ENCODE measurements at places on chromosomes 16 and 17. TPM values are rescaled to one million over a fixed set of nuclear protein-coding genes. Genes with fewer than 3 reads are reported as not detected.

DNA sequence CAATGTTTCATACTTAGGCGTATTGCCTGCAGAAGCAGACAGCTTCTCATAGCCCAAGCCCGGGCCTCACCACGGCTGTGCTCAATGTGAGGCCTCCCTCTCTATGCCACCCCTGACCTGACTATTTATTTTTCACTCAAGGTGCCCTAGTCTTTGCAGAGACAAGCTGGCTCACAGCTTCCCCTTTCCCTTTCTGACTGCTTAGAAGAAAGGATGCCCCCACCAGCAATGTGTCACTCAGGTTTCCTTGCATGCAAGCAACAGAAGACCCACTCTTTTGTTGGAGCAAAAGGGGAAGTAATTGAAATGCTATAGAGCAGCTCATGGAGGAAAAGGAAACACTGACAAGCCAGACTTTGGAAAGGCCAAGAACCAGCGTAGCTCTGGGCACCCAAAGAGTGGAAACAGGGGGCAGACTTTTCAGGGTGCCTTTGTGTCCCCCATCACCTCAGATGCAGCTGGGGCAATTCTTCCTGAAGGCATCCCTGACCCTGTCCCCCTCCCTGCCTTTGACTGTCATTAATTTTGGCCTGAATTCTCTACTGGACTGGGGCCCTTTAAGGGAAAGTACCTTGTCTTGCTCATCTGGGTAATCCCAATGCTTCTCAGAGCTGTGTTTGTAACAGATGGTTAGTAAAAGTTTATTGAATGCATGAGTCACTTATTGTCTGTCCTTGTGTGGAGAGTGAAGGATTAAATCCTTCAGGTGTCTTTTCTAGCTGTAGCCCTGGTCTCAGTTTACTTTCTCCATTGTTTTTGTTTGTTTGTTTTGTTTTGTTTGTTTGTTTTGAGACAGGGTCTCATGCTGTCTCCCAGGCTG, 17.8 kb downstream of the RGS9 start:
- no peaks in the 10 kb centered on the region for H3K27me3 ChIP-seq
- no peaks in the 10 kb centered on the region for H3K4me1 ChIP-seq
- no peak overlapping the region for H3K27ac ChIP-seq
- no peak overlapping the region for H3K4me3 ChIP-seq
- no peaks in the 10 kb centered on the region for H3K36me3 ChIP-seq
- no peak for DNase-seq

- no peaks in the 10 kb centered on the region for H3K27me3 ChIP-seq
- no peaks in the 10 kb centered on the region for H3K36me3 ChIP-seq
- no peak for DNase-seq
- no peaks in the 10 kb centered on the region for H3K4me1 ChIP-seq
- no peak overlapping the region for H3K27ac ChIP-seq
- H3K4me3 ChIP-seq: no peak overlapping the region
Measured at GRCh38 chr17:32551186-32551955, 64.6 kb downstream of the CDK5R1 start.

DNA sequence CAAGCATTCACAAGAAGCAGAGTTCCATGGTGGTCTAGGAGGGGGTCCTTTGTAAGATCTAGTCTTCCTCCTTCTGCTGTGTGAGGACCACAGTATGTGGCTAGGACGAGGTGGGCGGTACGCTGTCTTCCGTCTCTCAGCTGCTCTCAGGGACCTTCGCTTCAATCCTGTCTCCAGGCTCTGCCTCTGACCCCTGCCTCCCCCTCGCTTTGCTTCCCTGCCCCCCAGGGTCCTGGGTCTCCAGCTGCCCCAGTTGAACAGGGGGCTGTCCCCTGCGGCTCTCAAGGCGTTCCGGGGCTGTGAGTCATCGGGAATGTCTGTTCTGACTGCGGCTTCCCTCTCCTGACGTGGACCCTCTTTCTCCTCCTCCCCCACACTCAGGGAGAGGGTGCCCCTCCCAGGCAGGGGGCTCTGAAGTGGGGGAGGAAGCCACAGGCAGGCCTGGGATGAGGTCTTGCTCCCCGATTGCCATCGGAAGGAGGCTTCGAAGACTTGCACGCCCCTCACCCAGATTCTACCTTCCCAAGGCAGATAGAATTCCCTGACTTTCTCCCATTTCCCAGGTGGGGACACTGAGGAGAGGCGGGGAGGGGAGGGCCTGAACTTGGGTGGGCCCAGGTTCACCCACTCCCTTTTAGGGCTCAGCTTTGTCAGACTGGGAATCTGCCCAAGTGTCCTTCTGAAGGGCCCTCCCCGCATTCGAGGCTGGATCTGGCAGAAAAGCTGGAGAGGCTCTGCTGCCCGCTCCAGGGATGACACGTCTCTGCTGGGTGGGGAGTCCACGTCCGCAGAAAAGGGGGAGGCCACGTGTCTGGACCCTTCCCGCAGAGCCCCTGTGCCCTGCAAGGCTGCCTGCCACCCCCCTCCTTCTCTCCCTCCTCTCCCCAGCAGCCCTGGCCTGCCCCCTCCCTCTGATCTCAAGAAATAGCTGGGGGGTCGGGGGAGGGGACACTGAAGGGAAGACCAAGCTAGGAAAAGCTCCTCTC, 9.1 kb upstream of the COL1A1 start:
- no peak overlapping the region for H3K4me3 ChIP-seq
- peak overlapping the region; percentile 36 for H3K27ac ChIP-seq
- no peaks in the 10 kb centered on the region for H3K27me3 ChIP-seq
- peak; percentile 87 for DNase-seq
- no peaks in the 10 kb centered on the region for H3K36me3 ChIP-seq

DNA sequence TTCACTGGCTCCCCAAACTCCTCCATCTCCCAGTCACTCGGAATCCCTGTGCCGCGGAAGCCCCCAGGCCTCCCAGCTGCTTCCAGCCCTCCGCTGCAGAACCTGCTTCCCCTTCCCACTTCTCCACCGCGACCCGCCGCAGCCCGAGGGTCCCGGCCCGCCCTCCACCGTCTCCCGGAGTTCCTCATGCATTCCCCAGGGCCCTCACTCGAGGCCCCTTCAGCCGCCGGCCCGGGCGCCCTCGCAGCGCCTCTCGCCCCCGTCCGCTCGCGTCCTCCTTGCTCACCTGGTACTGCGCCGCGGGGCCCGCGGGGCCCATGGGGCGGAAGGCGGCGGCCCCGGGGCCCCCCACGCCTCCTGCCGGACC, 329 bp downstream of the SMARCD2 start:
- no peak for DNase-seq
- H3K4me1 ChIP-seq: peaks cover 17% of the 10 kb centered on the region
- H3K27me3 ChIP-seq: no peaks in the 10 kb centered on the region
- peak overlapping the region; percentile 83 for H3K27ac ChIP-seq
- peak overlapping the region; percentile 75 for H3K4me3 ChIP-seq
- H3K36me3 ChIP-seq: peaks cover 5% of the 10 kb centered on the region

DNA sequence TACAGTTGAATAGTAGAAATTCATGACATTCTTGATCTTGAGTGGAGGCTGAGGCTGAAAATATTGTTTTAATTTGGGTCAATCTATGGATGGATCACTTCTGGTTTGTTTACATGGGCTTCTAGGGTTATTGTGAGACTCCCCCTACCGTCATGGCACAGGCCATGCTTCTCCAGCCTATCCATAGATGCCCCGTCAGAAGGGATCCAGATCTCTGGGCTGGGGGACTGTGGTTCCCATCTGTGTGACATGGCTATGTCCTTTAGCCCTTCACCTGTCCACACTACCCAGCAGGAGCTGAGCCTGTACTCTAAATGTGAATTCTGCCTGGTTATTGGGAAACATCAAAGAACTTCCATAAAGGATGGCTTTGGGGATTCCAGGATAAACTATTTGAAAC, 160.4 kb downstream of the ABCC12 start:
- no peaks in the 10 kb centered on the region for H3K27me3 ChIP-seq
- H3K4me1 ChIP-seq: no peaks in the 10 kb centered on the region
- no peaks in the 10 kb centered on the region for H3K36me3 ChIP-seq
- DNase-seq: no peak
- H3K27ac ChIP-seq: no peak overlapping the region

GRCh38 chr17:31116167-31116566, 21.4 kb downstream of the NF1 start:
- peaks cover 3% of the 10 kb centered on the region for H3K36me3 ChIP-seq
- H3K4me1 ChIP-seq: peaks cover 3% of the 10 kb centered on the region
- H3K4me3 ChIP-seq: no peak overlapping the region
- DNase-seq: no peak

DNA sequence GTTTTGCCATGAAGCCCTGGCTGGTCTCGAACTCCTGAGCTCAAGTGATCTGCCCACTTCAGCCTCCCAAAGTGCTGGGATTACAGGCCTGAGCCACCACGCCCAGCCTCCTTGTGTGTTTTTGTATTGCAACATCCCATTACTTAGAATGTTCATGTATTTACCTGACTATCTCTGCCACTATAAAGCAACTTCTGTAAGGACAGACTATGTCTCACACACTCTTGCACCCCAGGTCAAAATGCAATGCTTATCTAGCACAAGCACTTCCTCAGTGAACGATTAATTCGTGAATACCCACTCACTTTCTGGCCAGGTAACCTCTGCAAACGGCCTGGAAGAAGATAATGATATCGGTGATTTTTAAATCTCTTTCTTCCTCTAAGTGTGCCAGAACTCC, 82.6 kb downstream of the NDEL1 start:
- H3K4me1 ChIP-seq: no peaks in the 10 kb centered on the region
- peaks cover 2% of the 10 kb centered on the region for H3K36me3 ChIP-seq
- no peaks in the 10 kb centered on the region for H3K27me3 ChIP-seq

GRCh38 chr17:58694826-58695225, 2.4 kb downstream of the RAD51C start:
- H3K4me1 ChIP-seq: no peaks in the 10 kb centered on the region
- H3K27me3 ChIP-seq: no peaks in the 10 kb centered on the region

DNA sequence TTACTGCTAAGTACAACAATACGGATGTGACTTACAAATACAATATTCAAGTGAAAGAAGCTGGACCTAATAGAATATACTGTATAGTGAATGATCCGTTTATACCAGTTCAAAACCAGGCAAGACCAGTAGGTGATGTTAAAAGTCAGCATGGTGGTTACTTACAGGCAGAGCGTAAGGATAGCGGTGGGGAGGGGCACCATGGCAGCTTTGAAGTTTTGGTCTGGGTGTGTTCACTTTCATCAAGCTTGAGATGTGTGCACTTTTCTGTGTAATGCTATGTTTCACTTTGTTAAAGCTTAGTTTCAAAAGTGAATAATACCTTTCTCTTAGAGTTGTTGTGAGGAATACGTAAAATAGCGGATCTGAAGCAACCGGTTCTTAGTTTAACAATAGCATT, 16.5 kb upstream of the SLC35G3 start:
- DNase-seq: no peak
- no peaks in the 10 kb centered on the region for H3K27me3 ChIP-seq
- H3K27ac ChIP-seq: no peak overlapping the region

- H3K4me3 ChIP-seq: no peak overlapping the region
- no peak for DNase-seq
- H3K27me3 ChIP-seq: no peaks in the 10 kb centered on the region
Measured at GRCh38 chr16:13517841-13518240, 402.1 kb upstream of the ERCC4 start.

DNA sequence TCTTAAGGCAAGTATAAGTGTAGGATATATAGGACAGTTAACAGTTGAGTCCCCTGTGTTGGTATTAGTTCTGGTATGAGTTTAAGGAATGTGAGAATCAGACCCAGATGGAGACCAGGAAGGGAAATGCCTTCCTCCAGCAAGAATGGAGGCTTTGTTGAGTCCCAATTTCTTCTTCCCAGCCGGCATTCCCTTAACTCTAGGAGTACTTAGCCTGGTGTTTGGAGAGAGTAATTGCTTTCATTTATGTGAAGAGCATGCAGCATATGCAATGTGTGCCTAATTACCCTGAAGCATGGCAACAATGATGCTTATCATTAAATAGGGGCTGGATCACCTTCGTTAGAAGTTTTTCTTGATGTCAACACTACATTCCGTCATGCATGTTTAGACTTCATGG, 225.9 kb upstream of the XYLT1 start:
- H3K4me3 ChIP-seq: no peak overlapping the region
- H3K27ac ChIP-seq: no peak overlapping the region
- H3K4me1 ChIP-seq: peaks cover 5% of the 10 kb centered on the region
- H3K27me3 ChIP-seq: no peaks in the 10 kb centered on the region

DNA sequence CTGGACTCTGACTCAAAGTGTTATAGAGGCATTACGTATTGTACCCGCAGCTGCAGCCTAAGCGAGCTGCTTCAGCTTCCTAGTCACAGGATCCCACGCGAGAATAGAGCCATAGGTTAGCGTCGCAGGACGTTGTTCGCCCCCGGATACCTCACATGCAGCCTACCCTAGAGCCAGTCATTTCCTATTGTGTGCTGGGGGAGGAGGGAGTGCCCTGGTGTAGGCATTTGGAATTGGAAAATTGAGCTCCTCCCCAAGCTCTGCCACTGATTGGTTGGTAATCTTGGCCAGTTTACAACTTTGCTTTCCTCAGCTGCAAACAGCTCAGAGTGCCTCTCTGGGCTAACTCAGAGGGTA, 530 bp downstream of the NAA60 start:
- H3K27ac ChIP-seq: peak overlapping the region; percentile 85
- no peaks in the 10 kb centered on the region for H3K4me1 ChIP-seq
- no peaks in the 10 kb centered on the region for H3K27me3 ChIP-seq
- DNase-seq: peak; percentile 25
- peak overlapping the region; percentile 50 for H3K4me3 ChIP-seq
- peaks cover 7% of the 10 kb centered on the region for H3K36me3 ChIP-seq

DNA sequence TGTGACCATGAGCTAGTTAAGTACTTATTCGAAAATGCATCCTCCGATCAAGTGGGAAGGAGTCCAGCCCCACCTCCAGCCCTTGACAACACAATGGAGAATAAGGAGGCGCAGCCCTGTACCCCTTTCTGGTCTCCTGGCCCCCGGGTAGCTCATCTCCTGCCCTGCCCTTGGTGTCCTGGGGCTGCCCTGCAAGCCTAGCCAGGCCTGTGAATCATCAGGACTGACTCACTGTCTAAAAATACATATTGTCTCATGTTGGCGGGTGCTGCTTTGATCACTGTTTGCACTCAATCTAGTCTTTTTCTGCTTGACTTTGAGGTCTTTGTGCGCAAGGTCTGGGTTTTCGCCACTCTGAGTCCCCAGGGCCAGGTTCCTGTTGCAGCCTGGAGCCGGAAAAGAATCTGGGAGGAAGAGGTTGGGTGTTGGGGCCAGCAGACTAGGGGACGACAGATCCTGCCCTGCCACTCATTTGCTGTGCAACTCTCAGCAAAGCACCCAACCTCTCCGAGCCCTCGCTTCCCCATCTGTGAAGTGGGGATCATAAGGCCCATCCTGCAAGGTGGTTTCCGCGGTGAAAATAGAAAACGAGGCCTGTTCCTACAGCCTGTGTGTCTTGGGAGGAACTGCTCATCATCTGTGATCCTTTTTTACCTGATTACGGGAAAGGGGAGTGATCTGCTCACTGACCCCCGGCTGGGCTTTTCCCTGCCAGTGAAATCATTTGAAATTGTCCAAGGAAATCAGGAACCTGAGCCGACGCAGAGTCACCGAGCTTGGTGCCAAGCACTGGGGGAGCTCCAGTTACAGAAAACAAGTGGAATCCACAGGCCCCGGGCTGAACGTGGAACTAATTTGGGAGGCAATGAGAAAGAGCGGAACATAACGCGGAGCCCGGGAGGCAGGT, 230.4 kb downstream of the PARN start:
- no peaks in the 10 kb centered on the region for H3K27me3 ChIP-seq
- H3K4me1 ChIP-seq: no peaks in the 10 kb centered on the region
- H3K4me3 ChIP-seq: no peak overlapping the region
- no peak for DNase-seq

GRCh38 chr16:2852003-2852730, 5.8 kb downstream of the PRSS22 start:
- no peak for DNase-seq
- H3K4me1 ChIP-seq: no peaks in the 10 kb centered on the region
- H3K27ac ChIP-seq: no peak overlapping the region
- no peaks in the 10 kb centered on the region for H3K36me3 ChIP-seq
- H3K27me3 ChIP-seq: no peaks in the 10 kb centered on the region
- H3K4me3 ChIP-seq: no peak overlapping the region

Gene SRCAP
- 45.9 TPM for total RNA-seq

Gene OTOP3
- total RNA-seq: not detected

Gene SLC5A10
- total RNA-seq: 0.31 TPM

Gene C1QTNF1
- 7.4 TPM for total RNA-seq

Gene CCL2
- 80.8 TPM for total RNA-seq

Gene SLFN14
- total RNA-seq: 2.3 TPM

Gene AIPL1
- not detected for total RNA-seq

Gene ALOX12
- 0.21 TPM for total RNA-seq
